GM23338 (cell line): ENCODE measurements at places on chromosomes 5 and 9. TPM values are rescaled to one million over a fixed set of nuclear protein-coding genes. Genes with fewer than 3 reads are reported as not detected.

GRCh38 chr9:78552802-78553201, 255.9 kb downstream of the PSAT1 start:
- no peak overlapping the region for H3K27ac ChIP-seq
- no peak overlapping the region for H3K4me3 ChIP-seq
- DNase-seq: no peak
- no peaks in the 10 kb centered on the region for H3K4me1 ChIP-seq
- H3K27me3 ChIP-seq: no peaks in the 10 kb centered on the region

DNA sequence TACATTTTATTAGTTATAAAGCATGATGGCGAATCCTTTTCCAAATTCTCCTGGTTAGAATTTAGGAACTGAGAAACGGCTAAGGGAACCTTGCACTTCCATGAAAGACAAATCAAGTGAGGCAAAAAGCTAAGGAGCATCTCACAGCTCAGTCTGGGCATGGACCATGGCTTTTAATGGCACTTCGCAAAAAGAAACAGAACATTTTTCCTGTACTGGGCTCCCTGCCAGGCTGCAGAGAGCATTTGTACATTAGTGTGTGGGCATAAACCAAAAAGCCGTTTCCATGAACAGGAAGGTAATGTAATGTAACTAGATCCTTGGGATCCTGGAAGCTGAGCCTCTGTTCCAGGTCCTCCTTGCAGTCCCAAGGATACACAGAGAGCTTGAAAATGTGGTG, 354.2 kb downstream of the MRPS30 start:
- H3K4me1 ChIP-seq: no peaks in the 10 kb centered on the region
- DNase-seq: no peak
- H3K4me3 ChIP-seq: no peak overlapping the region
- no peaks in the 10 kb centered on the region for H3K27me3 ChIP-seq
- no peak overlapping the region for H3K27ac ChIP-seq

- H3K4me1 ChIP-seq: peaks cover 7% of the 10 kb centered on the region; the same call in 1 of the 2 replicates
- H3K27ac ChIP-seq: no peak overlapping the region
- no peak for DNase-seq
These were observed 652.1 kb upstream of the RIOK2 start for GRCh38 chr5:97835112-97835511.

DNA sequence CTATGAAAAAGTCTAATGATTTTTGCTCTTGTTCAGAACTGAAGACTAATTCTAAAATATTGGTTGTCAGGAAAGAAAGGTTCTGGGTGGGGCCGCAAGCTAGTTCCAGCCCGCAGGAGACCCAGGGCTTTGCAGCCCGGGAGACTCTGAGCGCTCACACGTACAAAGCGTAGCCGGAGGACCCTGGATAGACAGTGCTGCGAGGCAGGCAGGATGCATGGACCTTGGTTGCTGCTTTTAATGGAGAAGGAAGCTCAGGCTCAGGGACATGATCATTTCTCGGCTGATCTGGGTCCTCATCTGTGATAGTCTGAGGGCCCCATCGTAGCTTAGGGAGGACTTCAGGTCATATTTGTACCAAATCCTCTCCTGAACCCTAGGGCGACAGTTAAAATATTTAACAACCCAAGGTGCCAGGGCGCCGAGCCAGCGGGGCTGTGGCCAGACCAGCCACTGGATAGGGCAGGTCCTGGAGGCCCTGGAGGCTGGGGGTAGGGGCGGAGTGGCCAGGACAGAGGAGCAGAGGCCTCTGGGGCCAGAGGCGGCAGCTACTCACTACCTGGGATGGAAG, 70.1 kb upstream of the UNC5A start:
- peaks cover 28% of the 10 kb centered on the region for H3K27me3 ChIP-seq
- no peak for DNase-seq
- H3K4me1 ChIP-seq: peaks cover 46% of the 10 kb centered on the region
- no peak overlapping the region for H3K27ac ChIP-seq

- no peak overlapping the region for H3K4me3 ChIP-seq
- H3K27me3 ChIP-seq: no peaks in the 10 kb centered on the region
- H3K27ac ChIP-seq: no peak overlapping the region
These were observed 106.6 kb downstream of the PDE8B start for GRCh38 chr5:77316871-77317661.

DNA sequence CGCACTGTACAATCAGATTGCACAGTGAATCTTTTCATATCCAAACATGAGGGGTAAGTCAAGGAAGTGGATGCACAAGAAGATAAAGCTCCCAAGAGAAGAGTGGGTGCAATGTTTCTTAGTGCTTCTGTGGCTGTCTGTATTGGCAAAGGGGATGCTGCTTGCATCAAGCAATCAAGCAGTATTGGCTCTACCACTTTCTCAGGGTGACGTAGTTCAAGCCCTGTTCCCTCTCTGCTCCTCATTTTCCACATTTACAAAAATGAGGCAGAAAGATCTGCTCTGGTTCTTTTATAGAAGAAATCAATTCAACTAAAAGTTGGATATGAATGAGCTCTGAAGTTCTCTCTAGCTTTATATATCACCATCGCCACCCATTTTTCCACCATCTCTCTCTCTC, 2.3 kb downstream of the TNFSF8 start:
- no peak overlapping the region for H3K4me3 ChIP-seq
- peaks cover 15% of the 10 kb centered on the region; the same call in 1 of the 2 replicates for H3K4me1 ChIP-seq
- no peaks in the 10 kb centered on the region for H3K36me3 ChIP-seq
- H3K27me3 ChIP-seq: peaks cover 100% of the 10 kb centered on the region
- DNase-seq: no peak

- no peak for DNase-seq
- no peaks in the 10 kb centered on the region for H3K27me3 ChIP-seq
- H3K4me3 ChIP-seq: no peak overlapping the region
- H3K4me1 ChIP-seq: no peaks in the 10 kb centered on the region
- no peaks in the 10 kb centered on the region for H3K36me3 ChIP-seq
These were observed 51.8 kb downstream of the WDR36 start for GRCh38 chr5:111143910-111144309.

DNA sequence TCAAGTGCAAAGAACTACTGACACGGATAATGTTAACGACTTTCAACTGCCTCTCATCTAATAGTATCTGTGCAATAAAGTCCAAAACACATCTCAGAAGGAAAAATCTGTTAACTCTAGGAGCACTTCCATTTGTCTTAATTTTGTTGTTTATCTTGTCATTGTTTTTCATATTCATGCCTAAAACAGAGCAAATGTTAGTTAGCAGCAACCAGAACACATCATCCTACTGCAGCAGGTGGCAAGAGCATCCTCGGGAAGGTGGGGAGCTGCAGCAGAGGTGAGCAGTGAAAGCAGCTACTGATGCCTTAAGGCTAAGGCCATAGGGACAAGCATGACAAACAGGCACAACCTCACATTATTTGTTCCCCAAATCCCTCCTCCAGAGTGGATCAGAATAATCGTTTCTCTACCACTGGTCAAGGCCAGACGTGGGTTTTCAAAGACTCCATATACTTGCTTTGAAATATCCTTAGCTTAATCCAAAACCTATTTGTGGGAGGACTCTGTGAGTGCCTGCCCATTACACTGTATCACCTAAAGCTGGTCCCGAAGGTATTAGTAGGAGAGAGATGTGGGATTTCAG, 1.0 kb downstream of the HMGCS1 start:
- peaks cover 49% of the 10 kb centered on the region for H3K4me1 ChIP-seq
- no peak for DNase-seq
- no peaks in the 10 kb centered on the region for H3K27me3 ChIP-seq
- H3K27ac ChIP-seq: no peak overlapping the region
- peak overlapping the region; percentile 77 for H3K4me3 ChIP-seq
- no peaks in the 10 kb centered on the region; the same call in 1 of the 2 replicates for H3K36me3 ChIP-seq

DNA sequence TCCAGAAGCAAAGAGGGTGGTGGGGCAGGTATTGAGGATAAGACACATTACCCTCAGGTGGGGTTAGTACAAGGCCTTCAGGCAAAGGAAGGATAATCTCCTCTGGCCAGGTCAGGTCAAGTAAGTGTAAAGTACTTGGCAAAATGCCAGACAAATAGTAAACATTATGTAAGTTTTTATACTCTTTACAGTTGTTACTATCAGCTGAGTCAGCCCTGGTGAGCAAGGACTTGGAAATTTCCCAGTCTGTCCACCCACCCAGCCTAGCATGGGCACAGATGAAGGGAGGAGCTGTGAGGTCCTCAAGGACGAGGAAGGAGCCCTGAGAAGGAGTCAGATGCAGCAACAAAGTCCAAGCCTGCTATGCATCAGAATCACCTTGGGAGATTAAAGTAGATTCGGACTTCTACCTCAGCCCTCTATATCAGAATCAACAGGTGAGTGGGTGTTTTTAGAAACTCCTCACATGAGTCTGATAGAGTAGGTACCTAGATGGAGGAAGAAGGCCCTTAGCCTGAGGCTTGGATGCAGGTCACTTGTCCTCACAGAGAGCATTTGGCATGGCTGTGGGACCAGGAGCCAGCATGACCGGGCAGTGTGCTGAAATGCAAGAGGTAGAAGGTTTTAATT, 50.2 kb upstream of the BARX1 start:
- no peak overlapping the region for H3K27ac ChIP-seq
- no peaks in the 10 kb centered on the region for H3K27me3 ChIP-seq
- H3K4me1 ChIP-seq: no peaks in the 10 kb centered on the region
- H3K36me3 ChIP-seq: no peaks in the 10 kb centered on the region

- no peak overlapping the region for H3K4me3 ChIP-seq
- DNase-seq: peak; percentile 0
- no peaks in the 10 kb centered on the region for H3K27me3 ChIP-seq
- no peaks in the 10 kb centered on the region for H3K4me1 ChIP-seq
- H3K27ac ChIP-seq: no peak overlapping the region
These were observed 67.5 kb upstream of the ACTBL2 start for GRCh38 chr5:57550132-57550531.

- no peak overlapping the region for H3K4me3 ChIP-seq
- DNase-seq: no peak
- H3K36me3 ChIP-seq: no peaks in the 10 kb centered on the region
- H3K4me1 ChIP-seq: peaks cover 59% of the 10 kb centered on the region
These were observed 2.7 kb downstream of the TNFAIP8 start for GRCh38 chr5:119358530-119358900.

GRCh38 chr9:107170801-107171200, 112.3 kb upstream of the RAD23B start:
- H3K4me3 ChIP-seq: no peak overlapping the region
- DNase-seq: no peak
- H3K36me3 ChIP-seq: no peaks in the 10 kb centered on the region
- no peaks in the 10 kb centered on the region for H3K27me3 ChIP-seq

DNA sequence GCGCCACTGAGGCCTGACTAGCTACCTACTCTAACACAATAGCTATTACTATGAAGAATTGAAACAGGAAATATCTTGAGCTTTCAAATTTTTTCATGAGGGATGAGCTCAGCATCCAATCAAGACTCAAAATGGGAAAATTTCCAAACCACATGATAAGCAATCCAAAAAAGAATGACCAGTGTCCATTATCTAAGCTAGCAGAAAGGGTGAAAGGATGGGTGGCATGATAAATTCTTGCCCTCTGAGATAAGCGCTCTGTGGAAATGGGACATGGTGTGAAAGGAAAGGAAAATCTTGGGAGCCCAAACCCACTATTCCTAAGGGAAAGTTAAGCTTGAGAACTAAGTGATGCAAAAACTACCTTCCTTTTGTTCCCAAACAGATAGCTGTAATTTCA, 170.2 kb upstream of the NREP start:
- no peaks in the 10 kb centered on the region for H3K4me1 ChIP-seq
- H3K27me3 ChIP-seq: no peaks in the 10 kb centered on the region

GRCh38 chr5:95382801-95383200, 8.4 kb upstream of the FAM81B start:
- no peaks in the 10 kb centered on the region for H3K27me3 ChIP-seq
- H3K4me1 ChIP-seq: no peaks in the 10 kb centered on the region
- no peak overlapping the region for H3K27ac ChIP-seq

GRCh38 chr9:113341712-113342410, 1.8 kb upstream of the WDR31 start:
- no peak overlapping the region for H3K27ac ChIP-seq
- no peak overlapping the region for H3K4me3 ChIP-seq
- no peaks in the 10 kb centered on the region for H3K36me3 ChIP-seq
- peaks cover 19% of the 10 kb centered on the region for H3K27me3 ChIP-seq
- peak; percentile 44 for DNase-seq
- H3K4me1 ChIP-seq: no peaks in the 10 kb centered on the region

DNA sequence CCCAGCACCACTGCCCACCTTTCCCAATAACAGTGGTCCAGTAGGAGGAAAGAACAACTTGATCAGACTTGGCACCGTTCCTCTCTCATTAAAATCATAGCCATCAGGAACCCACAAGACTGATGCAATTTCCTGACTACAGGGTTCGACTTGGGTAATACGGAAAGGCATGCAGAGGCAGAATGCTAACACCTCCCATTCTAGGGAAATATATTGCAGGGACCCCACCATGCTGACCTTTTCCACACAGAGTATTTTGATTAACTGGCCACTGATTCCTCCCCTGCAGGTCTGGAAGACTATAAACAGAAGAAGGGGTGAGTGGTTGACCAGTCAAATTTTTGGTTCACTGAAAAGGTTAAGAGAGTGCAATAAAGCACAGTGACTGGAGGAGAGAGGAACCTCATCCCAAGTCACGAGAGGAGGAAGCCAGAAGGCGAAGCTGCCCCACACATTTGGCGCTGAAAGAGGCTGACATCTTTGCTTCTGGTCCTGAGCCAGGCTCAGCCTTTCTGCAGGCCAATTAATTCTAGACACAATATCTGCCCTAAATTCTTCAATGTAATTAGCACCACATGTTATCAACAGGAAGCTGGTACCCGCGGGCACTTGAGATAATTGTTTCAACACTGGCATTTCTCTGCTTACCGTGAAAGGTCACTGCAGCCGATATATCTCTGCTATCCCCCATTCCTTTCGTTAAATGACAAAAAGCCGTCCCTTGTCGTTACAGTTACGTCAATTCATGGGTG, 64.7 kb upstream of the SPOCK1 start:
- no peak overlapping the region for H3K4me3 ChIP-seq
- H3K4me1 ChIP-seq: peaks cover 7% of the 10 kb centered on the region; the same call in 1 of the 2 replicates
- no peak overlapping the region for H3K27ac ChIP-seq
- no peak for DNase-seq
- H3K27me3 ChIP-seq: no peaks in the 10 kb centered on the region
- H3K36me3 ChIP-seq: no peaks in the 10 kb centered on the region

DNA sequence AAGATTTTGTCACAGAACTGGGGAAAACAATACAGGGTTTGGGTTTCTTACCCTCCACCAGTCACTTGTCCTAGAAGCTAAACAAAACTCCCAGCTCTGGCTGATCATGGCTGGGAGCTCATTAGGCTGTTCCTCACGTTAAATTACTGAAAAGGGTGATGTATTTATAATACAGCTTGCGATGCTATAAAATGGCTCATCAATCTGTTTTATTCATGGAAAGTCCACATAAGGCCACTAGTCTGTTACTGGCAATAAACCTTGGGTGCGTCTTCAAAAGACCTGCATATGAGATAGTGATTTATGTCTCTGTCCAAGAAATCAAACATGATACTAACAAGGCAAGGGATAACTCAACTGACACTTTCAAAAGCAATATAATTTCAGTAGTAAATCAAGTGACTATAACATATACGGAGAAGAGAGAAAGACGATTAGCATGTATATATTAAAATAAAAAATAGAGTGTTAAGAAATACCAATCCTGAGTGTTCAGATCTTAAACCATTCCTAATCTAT, 219.0 kb downstream of the BNC2 start:
- H3K27ac ChIP-seq: peak overlapping the region; percentile 23; the same call in 1 of the 2 replicates
- no peaks in the 10 kb centered on the region for H3K36me3 ChIP-seq
- no peaks in the 10 kb centered on the region for H3K27me3 ChIP-seq
- H3K4me1 ChIP-seq: peaks cover 60% of the 10 kb centered on the region
- H3K4me3 ChIP-seq: no peak overlapping the region

Gene OLFM1
- total RNA-seq: 30.4 and 40.1 TPM in 2 replicates

Gene EMB
- 35.5 and 40.0 TPM in 2 replicates for total RNA-seq

Gene PCDHGB1
- total RNA-seq: 8.9 and 9.1 TPM in 2 replicates

Gene DDX4
- 0.83 TPM in 1 of 2 replicates, not detected in the other for total RNA-seq

Gene INSL6
- not detected in 2 replicates for total RNA-seq

Gene PHF2
- total RNA-seq: 8.9 and 11.8 TPM in 2 replicates

Gene SLC1A3
- total RNA-seq: 27.2 and 29.0 TPM in 2 replicates

Gene CBY3
- total RNA-seq: 0.52 and 2.3 TPM in 2 replicates

Gene MELK
- 55.7 and 67.8 TPM in 2 replicates for total RNA-seq

Gene NR2F1
- total RNA-seq: not detected in 2 replicates

Gene RAPGEF1
- 80.7 and 82.8 TPM in 2 replicates for total RNA-seq
